GM13977 (cell line): ENCODE measurements at places on chromosomes 3 and 15.

- DNase-seq: no peak
Measured at GRCh38 chr3:181134873-181135272, 145.3 kb upstream of the DNAJC19 start.

DNA sequence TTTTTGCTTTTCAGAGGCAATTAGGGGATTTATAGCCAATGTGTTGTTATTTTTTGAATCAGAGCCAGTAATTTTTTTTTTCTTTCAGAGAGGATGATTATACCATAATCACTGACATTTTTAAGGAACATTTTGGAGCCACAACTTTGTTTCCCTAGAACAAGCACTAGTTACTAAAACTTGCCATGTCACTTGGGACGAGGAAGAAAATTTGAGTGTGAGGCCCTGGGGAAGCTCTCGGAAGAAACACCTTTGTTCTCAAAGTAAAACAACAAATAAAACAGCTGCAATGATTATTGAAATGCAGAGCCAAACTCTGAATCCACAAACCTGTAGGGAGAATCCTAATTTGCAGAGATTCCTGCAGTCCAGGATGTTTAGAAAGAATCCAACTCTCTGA, 69.7 kb downstream of the PDZRN3 start:
- DNase-seq: no peak

- DNase-seq: no peak
Measured at GRCh38 chr3:170961616-170962400, 53.4 kb upstream of the EIF5A2 start.

- no peak for DNase-seq
Measured at GRCh38 chr3:23377928-23378672, 175.0 kb downstream of the UBE2E2 start.

- no peak for DNase-seq
Measured at GRCh38 chr3:10876661-10877060, 60.6 kb downstream of the SLC6A11 start.

DNA sequence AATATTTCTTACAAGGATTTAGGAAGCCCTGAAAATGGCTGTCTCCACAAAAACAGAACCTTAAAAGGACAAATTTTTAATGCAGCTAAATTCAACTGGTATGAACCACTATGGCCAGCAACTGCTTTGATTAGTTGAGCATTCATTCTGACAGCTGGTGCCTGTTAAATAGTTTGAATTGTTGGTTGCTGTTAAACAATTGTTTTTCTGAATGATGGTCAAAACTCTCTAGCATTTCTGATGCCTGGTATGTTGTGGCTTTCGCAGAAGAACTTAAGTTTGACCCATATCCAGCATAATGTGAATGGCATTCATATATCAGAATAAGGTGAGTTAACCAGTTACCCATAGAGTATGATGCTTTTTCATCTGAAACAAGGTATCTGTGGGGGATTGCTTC, 138.4 kb downstream of the MEIS2 start:
- no peak for DNase-seq
